ENCODE measurements at places on chromosomes 7 and 10.
A peak's percentile ranks its signal among the peaks of the same experiment; 100 is the strongest.

- DNase-seq, result no peak
Observed at GRCh38 chr7:75039166-75039565, 34.4 kb downstream of the RCC1L start.

GRCh38 chr7:31335884-31336201 lies 4.7 kb downstream of the NEUROD6 start:
- no peak for DNase-seq

GRCh38 chr10:82737549-82737948 lies 862.6 kb downstream of the NRG3 start:
- DNase-seq, result no peak

DNA sequence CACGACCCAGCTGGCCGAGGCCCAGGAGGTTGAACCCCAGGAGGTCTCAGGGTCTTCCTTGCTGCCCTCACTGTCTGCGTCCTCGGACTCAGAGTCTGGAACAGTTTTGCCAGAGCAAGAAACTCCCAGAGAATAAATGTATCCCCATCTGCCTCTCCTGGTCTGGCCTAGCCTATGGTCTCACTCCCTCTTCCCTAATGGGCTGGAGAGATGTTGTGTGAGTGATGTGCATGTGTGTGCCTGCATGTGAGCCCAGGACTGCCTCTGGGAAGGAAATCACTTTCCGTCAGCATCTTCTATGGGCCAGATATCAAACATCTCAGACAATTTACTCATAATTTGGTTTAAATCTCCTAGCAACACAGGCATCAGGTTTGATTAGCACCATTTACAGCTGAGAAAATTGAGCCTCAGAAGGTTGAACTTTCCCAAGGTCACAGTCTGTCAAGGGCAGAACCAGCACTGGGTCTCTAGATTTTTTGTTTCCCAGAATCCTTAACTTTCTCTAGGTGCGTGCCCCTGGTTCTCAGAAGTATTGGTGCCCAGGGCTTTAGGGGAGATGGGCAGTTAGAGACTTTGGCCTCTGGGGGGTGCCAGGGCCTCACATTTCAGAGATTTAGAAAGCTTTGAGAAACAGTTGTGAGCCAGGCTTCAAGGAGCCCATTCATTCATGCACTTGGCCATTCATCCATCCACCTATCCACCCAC lies 4.9 kb downstream of the TMEM270 start:
- no peak for DNase-seq

DNA sequence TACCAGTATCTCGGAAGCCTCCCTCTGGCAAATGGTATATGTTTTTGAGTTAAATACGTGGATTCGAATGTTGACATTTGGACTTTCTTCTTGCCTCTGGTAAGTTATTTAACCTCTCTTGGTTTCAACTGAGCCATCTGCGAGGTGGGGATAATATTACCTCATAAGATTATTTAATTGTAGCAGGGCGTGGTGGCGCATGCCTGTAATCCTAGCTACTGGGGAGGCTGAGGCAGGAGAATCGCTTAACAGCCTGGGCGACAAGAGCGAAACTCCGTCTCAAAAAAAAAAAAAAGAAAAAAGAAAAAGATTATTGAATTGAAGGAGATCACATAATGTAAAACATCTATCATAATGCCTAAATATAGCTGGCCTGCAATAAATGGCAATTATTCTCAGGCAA lies 396 bp upstream of the TAF5 start:
- no peak for DNase-seq

DNA sequence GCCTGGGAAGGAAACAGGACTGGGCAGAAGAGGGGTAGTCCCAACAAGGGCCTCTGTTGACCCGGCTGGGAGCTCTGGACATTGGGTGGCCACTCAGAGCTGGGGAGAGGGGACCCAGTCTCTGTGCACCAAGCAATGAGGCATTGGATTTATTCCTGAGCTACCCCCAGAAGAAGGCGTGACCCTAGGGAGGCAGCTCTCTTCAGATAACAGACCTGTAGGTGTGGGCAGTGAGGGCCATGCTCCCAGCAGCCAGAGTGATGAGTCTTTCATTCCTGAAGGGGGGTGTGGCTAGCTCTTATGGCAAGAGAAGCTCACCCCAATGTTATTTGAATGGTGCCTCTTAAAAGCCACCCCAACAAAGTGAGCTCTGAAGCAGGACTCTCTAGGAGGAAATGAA lies 20.4 kb downstream of the TEX36 start:
- DNase-seq, result no peak

- DNase-seq, result no peak
Observed at GRCh38 chr10:113041324-113041723, 91.3 kb downstream of the TCF7L2 start.

DNA sequence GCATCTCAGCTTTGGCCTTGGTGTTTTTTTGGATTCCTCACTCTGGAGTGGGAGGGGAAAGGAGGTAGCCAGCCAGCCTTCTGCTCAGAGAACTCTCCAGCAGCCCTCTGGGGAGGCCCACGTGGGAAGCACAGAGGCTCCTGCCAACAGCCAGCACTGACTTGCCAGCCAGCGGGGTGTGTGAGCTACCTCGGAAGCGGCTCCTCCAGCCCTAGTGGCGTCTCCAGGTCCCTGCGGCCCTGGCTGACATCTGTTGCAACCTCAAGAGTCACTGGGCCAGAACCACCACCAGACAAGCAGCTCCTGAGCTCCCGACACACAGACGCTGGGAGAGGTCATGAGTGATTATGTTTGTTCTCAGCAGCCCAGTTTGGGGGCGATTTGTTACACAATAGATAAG lies 180.2 kb upstream of the FZD8 start:
- DNase-seq, result peak; percentile 61

- DNase-seq, result no peak
Observed at GRCh38 chr7:44063894-44064651, 1.3 kb downstream of the PGAM2 start.

DNA sequence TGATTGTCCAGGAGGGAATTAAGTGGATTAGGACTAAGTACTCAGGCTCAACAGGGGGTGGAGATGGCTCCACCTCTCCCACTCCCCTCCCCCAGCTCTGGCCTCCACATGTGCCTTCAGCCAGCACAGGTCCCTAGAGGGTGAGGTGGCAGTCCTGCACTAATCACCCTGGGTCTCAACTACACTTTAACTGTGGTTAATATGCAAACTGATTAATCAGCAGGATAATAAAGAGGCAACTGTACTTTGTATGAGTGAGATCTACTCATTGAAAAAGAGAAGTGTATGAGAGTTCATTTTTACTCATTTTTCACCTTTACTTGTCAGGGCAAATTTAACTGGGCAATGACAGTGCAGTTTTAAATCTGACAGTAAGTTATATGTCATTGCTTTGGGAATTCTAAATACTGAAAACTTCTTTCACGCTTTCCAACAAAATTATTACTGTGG lies 223.8 kb upstream of the CCDC6 start:
- DNase-seq, result no peak

DNA sequence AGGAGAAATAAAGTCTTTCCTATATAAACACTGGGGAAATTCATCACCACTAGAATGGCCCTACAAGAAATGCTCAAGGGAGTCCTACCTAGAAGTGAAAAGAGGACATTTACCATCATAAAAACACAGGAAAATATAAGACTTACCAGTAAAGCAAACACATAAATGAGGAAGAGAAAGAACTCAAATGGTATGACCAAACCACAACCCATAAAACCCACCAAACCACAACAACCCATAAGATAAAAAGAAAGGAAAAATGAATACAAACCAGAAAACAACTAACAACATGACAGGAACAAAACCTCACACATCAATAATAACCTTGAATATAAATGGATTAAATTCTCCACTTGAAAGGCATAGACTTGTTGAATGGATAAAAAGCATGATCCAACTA lies 71.9 kb upstream of the DIP2C start:
- DNase-seq, result no peak

GRCh38 chr7:1852517-1853430 lies 182.7 kb downstream of the ELFN1 start:
- DNase-seq, result no peak

DNA sequence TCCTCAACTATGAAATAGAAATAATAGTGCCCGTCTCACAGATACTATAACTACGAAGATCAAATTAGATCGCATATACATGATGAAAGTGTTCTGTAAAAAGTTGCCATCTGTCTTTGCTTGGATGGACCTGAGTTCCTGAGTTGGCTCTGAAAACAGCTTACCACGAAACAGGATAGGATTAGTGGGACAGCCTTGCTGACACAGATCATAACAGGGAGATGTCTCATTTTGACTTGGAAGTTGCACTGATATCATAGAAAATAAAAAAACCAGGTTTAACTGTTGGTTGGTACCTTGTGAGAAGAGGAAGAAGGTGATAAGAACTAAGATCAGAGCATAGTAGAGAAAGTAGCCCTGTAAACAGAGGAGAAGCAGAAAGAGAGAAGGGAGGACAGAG lies 79.3 kb upstream of the AGBL3 start:
- no peak for DNase-seq
